ENCODE measurements at places on chromosomes 3 and 15. TPM values are rescaled to one million over a fixed set of nuclear protein-coding genes. Genes with fewer than 3 reads are reported as not detected.

- H3K4me3 ChIP-seq = no peak overlapping the region
- no peaks in the 10 kb centered on the region for H3K4me1 ChIP-seq
- H3K27me3 ChIP-seq = no peaks in the 10 kb centered on the region
- no peaks in the 10 kb centered on the region for H3K36me3 ChIP-seq
Measured at GRCh38 chr3:25074149-25074548, 353.9 kb upstream of the RARB start.

- no peaks in the 10 kb centered on the region for H3K4me1 ChIP-seq
- no peak overlapping the region for H3K27ac ChIP-seq
- no peak for DNase-seq
- H3K36me3 ChIP-seq = no peaks in the 10 kb centered on the region
- H3K4me3 ChIP-seq = no peak overlapping the region
Measured at GRCh38 chr3:46867550-46867898, 4.3 kb upstream of the MYL3 start.

GRCh38 chr3:11954312-11954934, 49.8 kb upstream of the SYN2 start:
- no peak for DNase-seq
- no peak overlapping the region for H3K4me3 ChIP-seq
- H3K27me3 ChIP-seq = peaks cover 9% of the 10 kb centered on the region
- H3K36me3 ChIP-seq = no peaks in the 10 kb centered on the region
- no peak overlapping the region for H3K27ac ChIP-seq

SYNPR gene
- total RNA-seq = not detected

FOXL2NB gene
- total RNA-seq = not detected
